ENCODE measurements at places on chromosomes 4 and X.

DNA sequence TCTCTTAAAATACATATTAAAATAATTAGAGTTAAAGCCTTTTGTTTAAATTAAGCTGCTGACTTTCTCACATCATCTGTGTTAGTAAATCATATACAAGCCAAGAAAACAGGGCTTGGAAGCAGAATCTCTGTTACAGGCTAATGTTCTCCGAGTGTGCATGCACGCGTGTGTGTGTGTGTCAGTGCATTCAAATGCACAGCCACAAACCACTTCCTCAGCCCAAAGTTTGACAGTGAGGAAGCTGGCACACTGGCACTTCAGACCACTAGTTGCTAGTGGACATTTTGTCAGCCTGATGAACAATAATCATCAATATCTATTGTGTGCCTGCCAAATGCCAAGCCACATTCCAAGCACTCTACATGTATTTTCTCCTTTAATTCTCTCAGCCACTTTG, 5.6 kb downstream of the MAOB start:
- DNase-seq: no peak

GRCh38 chrX:1153940-1154339, 58.5 kb downstream of the CRLF2 start:
- no peak for DNase-seq

DNA sequence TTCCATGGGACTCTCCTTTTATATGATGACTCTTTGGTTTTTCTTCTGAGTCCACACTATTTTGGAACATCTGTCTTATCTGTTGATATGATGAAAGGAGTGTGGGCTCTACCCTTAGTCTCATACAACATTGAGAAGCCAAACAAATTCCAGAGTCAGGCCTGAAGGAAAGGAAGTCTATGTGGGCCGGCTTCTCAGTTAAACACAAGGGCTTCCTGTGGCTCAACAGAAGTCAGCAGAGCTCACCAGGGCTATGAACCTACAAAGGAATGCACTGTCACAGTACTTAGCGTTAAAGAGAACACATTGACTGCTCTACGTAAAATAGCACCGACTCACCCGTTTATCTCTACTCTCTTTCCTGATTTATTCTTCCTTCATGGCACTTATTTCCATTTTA, 641.0 kb upstream of the FRG1 start:
- DNase-seq: no peak

GRCh38 chr4:8472689-8473197, 32.2 kb downstream of the TRMT44 start:
- DNase-seq: no peak

DNA sequence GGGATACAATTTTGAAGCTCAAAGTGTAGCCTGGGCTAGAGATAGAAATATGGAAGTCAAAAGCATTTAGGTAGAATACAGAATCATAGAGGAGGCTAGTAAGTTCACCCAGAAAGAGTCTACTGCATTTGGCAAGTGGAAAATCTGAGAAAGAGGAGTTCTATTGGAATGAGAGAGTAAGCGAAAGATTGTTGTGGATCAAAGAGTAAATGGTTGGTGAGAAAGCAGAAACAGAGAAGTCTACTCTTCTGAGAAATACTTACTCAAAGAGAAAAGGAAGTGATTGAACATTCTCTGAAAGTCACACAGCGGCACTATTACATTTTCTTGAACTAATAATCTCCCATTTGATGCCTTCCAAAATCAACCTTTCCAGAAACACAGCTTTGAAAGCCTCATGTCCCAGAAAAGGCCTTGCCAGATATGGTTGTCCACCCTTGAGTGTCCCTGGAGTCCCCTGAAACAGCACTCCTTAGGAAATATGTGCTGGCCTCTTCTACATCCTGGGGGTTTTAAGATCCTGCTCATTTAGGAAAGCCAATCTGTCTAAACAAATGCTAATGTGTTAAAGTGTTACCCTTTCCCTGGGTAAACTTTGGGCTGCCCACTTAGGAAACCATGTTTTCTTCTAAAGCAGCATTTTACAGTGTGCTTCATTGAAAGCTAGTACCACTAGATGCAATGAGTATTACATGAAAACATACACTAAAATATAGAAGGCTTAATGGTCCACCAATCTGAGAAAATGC, 132.6 kb downstream of the INPP4B start:
- DNase-seq: no peak

DNA sequence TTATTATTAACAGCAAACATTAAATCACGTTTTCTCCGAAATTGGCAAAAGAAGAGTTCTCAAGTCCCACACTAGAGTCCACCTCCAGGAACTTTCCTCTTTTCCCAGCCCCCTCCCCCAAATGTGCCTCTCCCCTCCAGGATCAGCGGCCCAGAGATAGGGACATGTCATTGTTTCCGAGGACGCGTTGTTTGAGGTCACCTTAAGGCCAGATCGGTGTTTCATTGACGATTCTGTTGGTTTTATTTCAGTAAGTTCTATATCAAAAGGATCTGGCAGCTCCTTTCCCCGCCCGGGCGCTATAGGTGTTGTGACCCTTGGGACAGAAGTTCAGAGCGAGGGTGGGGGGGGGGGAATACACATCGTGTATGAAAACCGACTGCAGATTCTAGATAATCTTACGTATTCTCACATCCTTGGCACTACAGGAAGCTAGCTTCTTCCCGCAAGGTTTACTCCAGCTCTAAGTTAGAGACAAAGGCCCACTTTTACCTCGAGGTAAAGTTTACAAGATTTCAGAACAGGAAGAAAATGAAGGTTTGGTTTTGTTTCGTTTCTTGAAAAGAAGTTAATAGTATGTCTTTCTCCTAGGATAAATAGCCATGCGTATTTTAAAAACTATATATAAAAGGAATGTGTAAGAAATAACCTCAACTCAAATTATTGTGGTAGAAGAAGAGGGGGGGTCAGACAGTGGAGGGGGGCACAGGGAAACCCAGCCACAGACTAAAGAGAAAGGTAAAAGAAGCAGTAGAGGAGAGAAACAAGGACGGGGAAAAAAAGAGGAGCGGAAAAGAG, 739 bp upstream of the MSX1 start:
- DNase-seq: no peak

- no peak for DNase-seq
Observed at GRCh38 chrX:112857478-112857878, 16.8 kb upstream of the AMOT start.
